ENCODE measurements at places on chromosomes 5 and 9.

GRCh38 chr5:133700251-133700650, 87.9 kb upstream of the FSTL4 start:
- no peak for DNase-seq

- no peak for DNase-seq
Measured at GRCh38 chr9:113787871-113788270, 88.2 kb upstream of the ZNF618 start.

GRCh38 chr9:27460226-27461023, 63.7 kb upstream of the IFNK start:
- no peak for DNase-seq

GRCh38 chr9:19630760-19631159, 158.1 kb downstream of the SLC24A2 start:
- no peak for DNase-seq

DNA sequence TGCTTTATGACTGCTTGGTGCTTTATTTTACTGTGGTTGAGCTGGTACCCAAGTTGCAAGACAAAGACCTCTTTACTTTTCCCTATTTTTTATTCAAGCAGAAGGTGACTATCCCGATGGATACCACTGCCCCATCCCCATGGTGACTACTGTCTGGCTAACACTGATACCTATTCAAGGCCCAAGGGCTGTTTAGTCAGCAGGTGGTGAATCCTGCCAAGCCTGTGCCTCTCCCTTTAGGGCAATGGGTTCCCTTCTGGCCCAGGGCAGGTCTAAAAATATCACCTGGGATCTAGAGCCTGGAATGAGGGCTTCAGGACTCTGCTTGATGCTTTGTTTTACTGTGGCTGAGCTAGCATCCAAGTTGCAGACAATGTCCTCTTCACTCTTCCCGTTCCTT, 510.0 kb upstream of the GRAMD2B start:
- no peak for DNase-seq

DNA sequence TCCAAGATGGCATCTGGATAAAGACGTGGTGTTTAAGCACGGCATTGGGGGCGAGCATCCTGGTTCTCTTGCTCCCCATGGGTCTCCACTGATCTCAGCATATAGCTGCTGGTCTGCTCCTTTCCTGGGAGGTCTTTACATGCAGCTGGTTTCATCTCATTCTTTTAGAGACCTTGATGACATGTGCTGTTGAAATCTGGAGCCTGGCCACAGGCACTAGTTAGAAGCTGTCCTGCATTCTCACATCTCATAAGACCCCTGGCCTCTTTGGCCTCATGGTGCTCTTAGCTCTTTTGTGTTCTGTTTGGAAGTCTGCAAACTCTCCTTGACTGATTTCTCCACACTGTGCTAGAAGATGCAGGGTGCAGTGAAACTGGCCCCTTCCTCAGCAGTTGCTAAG, 113.0 kb downstream of the SMARCA2 start:
- DNase-seq: no peak

- DNase-seq: no peak
Measured at GRCh38 chr9:17614903-17615302, 36.0 kb downstream of the SH3GL2 start.

- no peak for DNase-seq
Measured at GRCh38 chr9:121609822-121610637, 41.4 kb upstream of the DAB2IP start.

DNA sequence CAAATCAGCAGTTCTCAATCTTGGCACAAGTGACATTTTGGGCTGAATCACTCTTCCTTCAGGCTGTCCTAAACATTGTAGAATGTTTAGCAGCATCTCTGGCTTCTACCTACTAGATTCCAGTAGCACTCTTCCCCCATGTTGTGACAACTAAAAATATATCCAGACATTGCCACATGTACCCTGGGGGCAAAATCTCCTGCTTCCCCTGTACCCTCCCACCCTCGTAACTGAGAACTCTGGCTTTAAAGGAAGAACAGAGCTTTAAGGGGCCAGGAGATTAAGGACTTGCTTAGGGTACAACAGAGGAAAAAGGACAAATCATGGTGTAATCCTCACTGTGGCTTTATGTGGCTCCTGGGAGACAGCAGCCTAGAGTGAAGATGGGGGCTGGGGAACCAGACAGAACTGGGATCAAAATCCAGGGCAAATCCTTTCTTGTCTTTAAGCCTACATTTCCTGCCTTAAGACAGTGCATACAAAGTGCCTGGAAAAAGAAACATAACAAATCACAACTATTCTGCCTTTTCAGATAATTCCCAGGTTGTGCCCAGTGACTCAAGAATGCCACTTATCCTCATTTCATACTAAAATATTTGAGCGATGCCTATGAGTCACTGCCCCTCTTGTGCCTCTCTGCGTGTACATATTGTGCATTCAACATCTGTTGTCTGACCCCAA, 109.3 kb downstream of the DAPK1 start:
- DNase-seq: no peak

- no peak for DNase-seq
Measured at GRCh38 chr9:133991964-133992779, at the start of gene VAV2. VAV2 (minus strand) TSS chr9:133992324; CDS start chr9:133992278, 46 bp downstream.

DNA sequence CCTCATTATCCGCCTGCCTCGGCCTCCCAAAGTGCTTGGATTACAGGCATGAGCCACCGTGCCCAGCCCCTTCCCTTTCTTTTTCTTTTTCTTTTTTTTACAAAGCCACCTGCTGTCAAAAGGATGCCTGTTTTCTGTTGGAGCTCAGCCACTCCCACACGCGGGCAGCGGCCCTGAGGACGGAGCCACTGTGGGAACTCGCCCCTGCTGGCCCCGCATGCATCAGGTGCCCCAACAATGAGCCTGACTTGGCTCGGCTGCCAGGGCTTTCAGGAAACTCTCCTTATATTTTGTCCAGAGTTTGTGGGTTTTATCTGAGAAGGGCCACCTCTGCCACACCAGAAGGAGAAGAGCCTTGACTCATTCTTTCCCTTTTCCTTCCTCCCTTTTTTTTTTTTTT, 37.1 kb upstream of the LRRC14B start:
- no peak for DNase-seq

DNA sequence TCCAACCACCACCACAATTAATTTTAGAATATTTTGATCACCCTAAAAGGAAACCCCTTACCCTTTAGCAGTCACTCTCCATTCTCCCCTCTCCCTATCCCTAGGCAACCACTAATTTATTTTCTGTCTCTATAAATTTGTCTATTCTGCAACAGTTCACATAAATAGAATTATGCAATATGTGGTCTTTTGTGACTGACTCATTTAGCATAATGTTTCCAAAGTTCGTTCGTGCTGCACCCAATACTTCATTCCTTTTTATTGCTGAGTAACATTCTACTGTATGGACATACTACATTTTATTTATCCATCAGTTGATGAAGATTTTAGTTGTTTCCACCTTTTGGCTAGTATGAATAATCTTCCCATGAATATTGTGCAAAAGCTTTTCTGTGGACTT, 18.2 kb upstream of the CDC20B start:
- DNase-seq: no peak

DNA sequence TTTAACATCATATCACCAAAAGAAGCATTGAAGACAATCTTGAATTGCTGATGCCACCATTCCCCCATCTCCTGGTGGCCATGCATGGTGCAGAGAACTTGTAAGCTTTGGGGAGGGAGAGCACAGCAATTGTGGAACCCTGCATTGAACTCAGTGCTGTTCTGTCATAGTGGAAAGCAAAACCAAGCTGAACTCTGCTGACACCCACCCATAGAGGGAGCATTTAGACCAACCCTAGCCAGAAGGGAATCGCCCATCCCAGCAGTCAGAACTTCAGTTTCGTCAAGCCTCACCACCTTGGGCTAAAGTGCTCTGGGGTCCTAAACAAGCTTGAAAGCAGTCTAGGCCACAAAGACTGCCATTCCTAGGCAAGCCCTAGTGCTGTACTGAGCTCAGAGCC, 37.4 kb upstream of the RUSC2 start:
- no peak for DNase-seq

DNA sequence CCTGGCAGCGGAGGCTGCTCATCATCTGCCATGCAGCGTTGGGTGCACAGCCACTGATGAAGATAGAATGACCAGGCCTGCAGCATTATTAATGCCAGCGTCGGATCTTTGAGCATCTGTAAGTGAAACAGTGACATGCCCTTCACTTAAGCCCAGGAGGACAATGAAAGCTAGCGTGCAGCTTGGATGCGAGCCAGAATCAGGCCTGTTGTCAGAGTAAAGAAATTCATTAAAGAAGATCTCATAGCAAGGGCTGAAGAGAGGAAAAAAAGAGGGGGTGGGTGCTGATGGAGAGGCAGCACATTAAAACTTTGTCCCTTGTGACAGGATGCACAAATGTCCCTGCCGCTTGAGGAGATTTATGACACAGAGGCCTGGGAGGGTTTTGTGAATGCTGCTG, 186.1 kb upstream of the MAST4 start:
- DNase-seq: no peak

GRCh38 chr9:113616621-113617496, 153.3 kb downstream of the RGS3 start:
- DNase-seq: no peak

- no peak for DNase-seq
Measured at GRCh38 chr5:14824499-14824898, 47.1 kb downstream of the ANKH start.

DNA sequence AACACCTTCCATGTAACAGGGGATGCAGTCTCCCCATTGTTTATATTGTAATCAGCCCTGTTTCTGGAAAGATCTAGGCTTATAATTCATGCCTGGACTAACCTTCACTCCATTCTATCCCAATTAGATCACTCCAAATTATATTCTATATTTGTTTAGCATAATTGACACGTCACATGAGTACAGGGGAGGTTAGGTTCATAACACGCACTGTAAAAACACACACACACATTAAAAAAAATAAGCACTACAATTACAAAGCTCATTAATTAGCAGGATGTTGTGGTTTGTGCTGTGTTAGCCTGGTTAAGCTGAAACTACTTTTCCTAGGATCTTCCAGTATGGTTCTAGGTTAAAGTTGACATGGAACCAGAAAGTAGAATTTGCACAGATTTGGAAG, 126.0 kb downstream of the MLLT3 start:
- DNase-seq: no peak

- DNase-seq: no peak
Measured at GRCh38 chr5:67214036-67214435, 17.4 kb upstream of the CD180 start.

Measured in stimulated activated CD4-positive, alpha-beta T cell treated with anti-CD3 and anti-CD28 coated beads, Interleukin-1b, Interleukin-23, amount 100 ng/mL, for 1 hour (primary cell).